Suprapubic skin (tissue), 4 donors: ENCODE measurements at places on chromosomes 6 and 20. TPM values are rescaled to one million over a fixed set of nuclear protein-coding genes. Genes with fewer than 3 reads are reported as not detected.

Gene FAM120B
- total RNA-seq, result 55.4 TPM

Gene SLC22A7
- not detected for total RNA-seq

Gene TMEM244
- total RNA-seq, result not detected

DNA sequence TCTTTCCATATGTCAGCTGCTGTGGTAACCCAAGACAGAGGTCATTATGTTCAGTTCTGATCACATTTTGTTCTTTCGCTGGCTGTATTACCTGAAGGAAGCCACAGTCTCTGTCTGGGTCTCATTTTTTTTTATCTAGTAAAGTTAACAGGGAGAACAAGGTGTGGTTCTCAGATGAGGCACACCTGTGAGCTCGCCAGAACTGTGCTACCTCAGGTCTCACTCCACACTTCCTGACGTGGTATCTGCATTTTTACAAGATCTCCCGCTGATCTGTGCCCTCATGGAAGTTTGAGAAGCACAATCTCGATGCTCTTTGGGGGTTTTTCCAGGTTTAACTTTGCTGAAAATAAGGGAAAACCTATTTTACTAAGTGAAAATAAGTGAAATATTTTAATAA lies 169.5 kb upstream of the CENPW start:
- H3K27ac ChIP-seq, result no peak overlapping the region
- H3K4me1 ChIP-seq, result peaks cover 3% of the 10 kb centered on the region
- H3K36me3 ChIP-seq, result no peaks in the 10 kb centered on the region
- DNase-seq, result no peak
- no peaks in the 10 kb centered on the region for H3K27me3 ChIP-seq
- H3K4me3 ChIP-seq, result no peak overlapping the region

DNA sequence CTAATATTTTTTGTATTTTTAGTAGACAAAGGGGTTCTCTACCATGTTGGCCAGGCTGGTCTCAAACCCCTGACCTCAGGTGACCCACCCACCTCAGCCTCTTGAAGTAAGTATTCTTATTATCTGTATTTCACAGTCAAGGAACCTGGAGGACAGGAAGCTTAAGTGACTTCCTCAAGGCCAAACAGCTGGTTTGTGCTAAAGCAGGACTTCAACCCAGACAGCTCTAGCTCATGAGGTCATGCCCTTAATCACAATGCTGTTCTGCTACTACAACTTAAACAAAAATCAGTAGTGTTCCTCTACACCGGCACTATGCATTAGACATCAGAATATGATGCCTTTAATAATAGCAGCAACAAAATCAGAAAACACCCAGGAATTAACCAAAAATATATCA lies 168.9 kb downstream of the ADGB start:
- H3K4me3 ChIP-seq, result no peak overlapping the region
- no peaks in the 10 kb centered on the region for H3K36me3 ChIP-seq
- no peak overlapping the region for H3K27ac ChIP-seq
- no peaks in the 10 kb centered on the region for H3K27me3 ChIP-seq
- no peak for DNase-seq

- H3K27ac ChIP-seq, result no peak overlapping the region
- no peaks in the 10 kb centered on the region for H3K36me3 ChIP-seq
- no peak overlapping the region for H3K4me3 ChIP-seq
- H3K27me3 ChIP-seq, result no peaks in the 10 kb centered on the region
Measured at GRCh38 chr6:53556986-53557715, 12.2 kb upstream of the GCLC start.

DNA sequence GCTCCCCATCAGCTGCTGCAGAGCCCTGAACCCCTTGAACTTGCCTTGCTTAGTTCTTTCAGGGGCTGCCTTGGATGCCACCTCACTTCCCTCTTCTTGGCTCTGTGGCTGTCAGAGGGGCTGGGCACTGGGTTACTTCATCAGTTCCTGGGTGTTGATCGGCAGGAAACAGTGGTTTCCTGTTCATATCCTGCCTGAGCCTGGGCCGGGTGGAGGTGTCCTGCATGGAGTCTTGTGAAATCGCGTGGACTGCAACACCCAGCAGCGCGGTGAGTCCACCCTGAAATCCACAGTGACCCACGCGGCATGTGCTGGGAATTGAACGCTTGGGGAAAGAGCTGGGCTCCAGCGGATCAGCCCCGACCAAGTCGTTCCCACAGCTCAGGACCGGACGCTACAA lies 97.5 kb downstream of the CDH26 start:
- H3K27ac ChIP-seq, result no peak overlapping the region
- no peaks in the 10 kb centered on the region for H3K36me3 ChIP-seq
- peak overlapping the region; percentile 15 for H3K4me3 ChIP-seq
- peaks cover 23% of the 10 kb centered on the region for H3K27me3 ChIP-seq
- DNase-seq, result no peak
- H3K4me1 ChIP-seq, result peaks cover 22% of the 10 kb centered on the region

- H3K36me3 ChIP-seq, result no peaks in the 10 kb centered on the region
- no peaks in the 10 kb centered on the region for H3K27me3 ChIP-seq
- no peaks in the 10 kb centered on the region for H3K4me1 ChIP-seq
- no peak overlapping the region for H3K4me3 ChIP-seq
- no peak for DNase-seq
Measured at GRCh38 chr6:82396964-82397751, 33.5 kb downstream of the TPBG start.

DNA sequence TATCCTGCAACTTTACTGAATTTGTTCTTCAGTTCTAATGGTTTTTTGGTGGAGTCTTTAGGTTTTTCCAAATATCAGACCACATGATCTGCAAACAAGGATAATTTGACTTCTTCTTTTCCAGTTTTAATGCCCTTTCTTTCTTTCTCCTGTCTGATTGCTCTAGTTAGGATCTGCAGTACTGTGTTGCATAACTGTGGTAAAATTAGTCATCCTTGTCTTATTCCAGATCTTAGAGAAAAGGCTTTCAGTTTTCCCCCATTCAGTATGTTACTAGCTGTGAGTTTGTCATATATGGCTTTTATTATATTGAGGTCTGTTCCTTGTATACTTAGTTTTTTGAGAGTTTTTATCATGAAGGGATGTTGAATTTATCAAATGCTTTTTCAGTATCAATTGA lies 4.3 kb downstream of the MICA start:
- DNase-seq, result no peak
- no peaks in the 10 kb centered on the region for H3K27me3 ChIP-seq
- H3K4me1 ChIP-seq, result peaks cover 37% of the 10 kb centered on the region
- no peak overlapping the region for H3K4me3 ChIP-seq

- H3K4me3 ChIP-seq, result no peak overlapping the region
- no peaks in the 10 kb centered on the region for H3K4me1 ChIP-seq
- peaks cover 24% of the 10 kb centered on the region for H3K27me3 ChIP-seq
- H3K36me3 ChIP-seq, result peaks cover 4% of the 10 kb centered on the region
Measured at GRCh38 chr20:3655131-3655405, 8.1 kb downstream of the GFRA4 start.

DNA sequence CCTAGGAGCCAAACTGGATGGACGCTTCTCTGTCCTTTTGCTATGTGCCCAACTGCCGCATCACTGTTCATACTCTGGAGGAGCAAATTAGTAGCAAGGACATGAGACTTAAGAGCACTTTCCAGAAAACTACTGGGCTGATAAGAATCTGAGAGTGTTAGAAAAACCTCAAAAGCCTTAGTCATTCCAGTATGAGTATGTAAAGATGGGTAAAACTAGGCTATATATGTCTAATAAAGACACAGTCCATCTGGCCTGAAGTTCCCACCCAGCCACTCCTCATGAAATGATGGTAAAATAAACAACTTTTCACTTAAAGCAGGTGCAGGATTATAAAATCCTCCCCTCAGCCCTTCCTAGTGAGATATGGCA lies 30.6 kb downstream of the SHLD1 start:
- DNase-seq, result no peak
- H3K27ac ChIP-seq, result no peak overlapping the region
- no peaks in the 10 kb centered on the region for H3K4me1 ChIP-seq

Gene PAX1
- total RNA-seq, result not detected

- no peaks in the 10 kb centered on the region for H3K27me3 ChIP-seq
- no peaks in the 10 kb centered on the region for H3K36me3 ChIP-seq
- H3K27ac ChIP-seq, result no peak overlapping the region
Measured at GRCh38 chr20:43680981-43681380, 14.1 kb downstream of the MYBL2 start.

Gene CRNKL1
- 16.0 TPM for total RNA-seq

- peak overlapping the region; percentile 87 for H3K27ac ChIP-seq
- no peaks in the 10 kb centered on the region for H3K27me3 ChIP-seq
- no peak overlapping the region for H3K4me3 ChIP-seq
- H3K4me1 ChIP-seq, result peaks cover 96% of the 10 kb centered on the region
Measured at GRCh38 chr20:25052255-25053194, 5.4 kb downstream of the ACSS1 start.

Gene KHDRBS2
- not detected for total RNA-seq

DNA sequence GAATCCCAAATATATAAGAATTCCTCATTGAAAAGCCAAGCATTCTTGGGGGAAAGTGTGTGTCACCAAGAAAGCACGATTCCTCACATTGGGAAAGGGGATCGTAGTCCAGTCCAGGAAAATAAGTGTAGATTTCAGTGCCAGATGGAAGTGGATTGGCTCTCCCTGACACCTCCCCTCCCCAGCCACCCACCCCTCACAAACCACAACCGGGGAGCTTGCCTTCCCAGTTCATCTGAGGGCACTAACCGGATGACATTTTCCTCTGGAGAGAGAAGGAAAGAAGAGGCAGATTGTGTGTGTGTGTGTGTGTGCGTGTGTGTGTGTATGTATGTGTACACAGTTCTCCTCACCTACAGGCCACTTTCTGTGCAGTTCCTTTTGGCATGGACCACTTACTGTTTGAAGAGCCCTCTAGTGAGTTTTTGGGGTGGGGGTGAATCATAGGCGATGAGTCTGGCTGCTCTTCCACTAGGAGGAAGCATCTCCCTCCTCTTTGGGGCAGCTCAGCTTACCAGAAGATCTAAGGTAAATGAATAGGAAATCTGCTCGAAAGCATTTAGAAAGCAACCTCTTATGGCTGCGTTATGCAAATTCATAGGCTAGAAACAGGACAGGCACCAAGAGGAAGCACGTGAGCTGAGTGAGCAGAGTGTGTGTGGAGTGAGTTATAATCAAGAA lies 20.8 kb downstream of the DAAM2 start:
- no peaks in the 10 kb centered on the region for H3K36me3 ChIP-seq
- H3K4me1 ChIP-seq, result peaks cover 44% of the 10 kb centered on the region
- H3K27ac ChIP-seq, result peak overlapping the region; percentile 66
- H3K4me3 ChIP-seq, result no peak overlapping the region
- no peaks in the 10 kb centered on the region for H3K27me3 ChIP-seq
- no peak for DNase-seq

- H3K27me3 ChIP-seq, result no peaks in the 10 kb centered on the region
- DNase-seq, result no peak
- no peak overlapping the region for H3K4me3 ChIP-seq
- H3K36me3 ChIP-seq, result no peaks in the 10 kb centered on the region
- H3K27ac ChIP-seq, result peak overlapping the region; percentile 75
Measured at GRCh38 chr20:50762045-50762422, 30.7 kb downstream of the PARD6B start.

Gene CDH26
- total RNA-seq, result 2.2 TPM

DNA sequence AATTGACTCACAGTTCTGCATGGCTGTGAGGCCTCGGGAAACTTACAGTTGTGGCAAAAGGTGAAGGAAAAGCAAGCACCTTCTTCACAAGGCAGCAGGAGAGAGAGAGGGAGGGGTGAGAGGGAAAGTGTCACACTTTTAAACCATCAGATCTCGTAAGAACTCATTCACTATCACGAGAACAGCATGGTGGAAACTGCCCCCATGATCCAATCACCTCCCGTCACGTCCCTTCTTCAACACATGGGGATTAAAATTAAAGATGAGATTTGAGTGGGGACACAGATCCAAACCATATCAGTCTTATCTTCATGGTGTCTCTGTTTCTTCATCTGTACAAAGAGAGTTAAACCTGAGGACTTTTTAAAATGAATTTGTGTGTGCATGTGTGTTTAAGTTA lies 13.7 kb upstream of the BTN1A1 start:
- no peak for DNase-seq
- no peak overlapping the region for H3K4me3 ChIP-seq
- no peak overlapping the region for H3K27ac ChIP-seq
- no peaks in the 10 kb centered on the region for H3K4me1 ChIP-seq
- no peaks in the 10 kb centered on the region for H3K27me3 ChIP-seq

- no peaks in the 10 kb centered on the region for H3K4me1 ChIP-seq
- no peaks in the 10 kb centered on the region for H3K36me3 ChIP-seq
- H3K4me3 ChIP-seq, result no peak overlapping the region
- H3K27ac ChIP-seq, result no peak overlapping the region
- peaks cover 40% of the 10 kb centered on the region for H3K27me3 ChIP-seq
- DNase-seq, result no peak
Measured at GRCh38 chr20:32062776-32063170, 10.7 kb downstream of the HCK start.

- no peaks in the 10 kb centered on the region for H3K27me3 ChIP-seq
- no peak for DNase-seq
- peaks cover 9% of the 10 kb centered on the region for H3K4me1 ChIP-seq
- H3K36me3 ChIP-seq, result no peaks in the 10 kb centered on the region
- H3K4me3 ChIP-seq, result no peak overlapping the region
Measured at GRCh38 chr6:79188885-79189480, 45.5 kb downstream of the HMGN3 start.

Gene EFCAB8
- total RNA-seq, result not detected

DNA sequence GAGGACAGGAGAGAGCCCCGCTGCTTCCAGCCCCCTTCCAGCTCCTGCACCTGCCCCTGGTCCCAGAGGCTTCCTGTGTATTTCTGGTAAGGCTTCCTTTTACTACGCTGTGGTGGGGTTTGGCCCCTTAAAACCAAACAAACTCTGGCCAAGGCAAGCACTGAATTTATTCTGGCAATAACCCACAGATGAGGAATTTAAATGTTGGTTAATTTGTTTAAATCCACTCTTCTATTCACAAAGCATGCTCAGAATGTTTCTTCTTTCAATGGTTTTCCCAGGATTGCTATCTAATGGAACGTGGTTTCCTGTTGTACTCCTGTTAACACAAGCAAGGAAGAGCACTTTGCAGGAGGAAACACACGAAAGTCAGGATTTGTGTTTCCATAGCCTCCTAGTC lies 236.5 kb upstream of the FOXQ1 start:
- peaks cover 8% of the 10 kb centered on the region for H3K4me1 ChIP-seq
- H3K4me3 ChIP-seq, result no peak overlapping the region
- H3K27me3 ChIP-seq, result no peaks in the 10 kb centered on the region

GRCh38 chr6:117514655-117515054 lies 32.2 kb downstream of the DCBLD1 start:
- no peaks in the 10 kb centered on the region for H3K4me1 ChIP-seq
- H3K27me3 ChIP-seq, result no peaks in the 10 kb centered on the region
- no peak overlapping the region for H3K27ac ChIP-seq
- H3K4me3 ChIP-seq, result no peak overlapping the region
- DNase-seq, result no peak
- H3K36me3 ChIP-seq, result no peaks in the 10 kb centered on the region

Gene STMND1
- total RNA-seq, result not detected

Gene NT5E
- total RNA-seq, result 7.1 TPM

Gene C6orf163
- total RNA-seq, result 4.0 TPM
